ENCODE measurements at places on chromosomes 11 and 22. TPM values are rescaled to one million over a fixed set of nuclear protein-coding genes. Genes with fewer than 3 reads are reported as not detected.

GRCh38 chr11:128194216-128194615 is 393.1 kb downstream of the ETS1 start:
- no peak for DNase-seq

- DNase-seq, result peak; percentile 6
Observed at GRCh38 chr11:120707098-120707497, 195.6 kb downstream of the GRIK4 start.

GRCh38 chr11:8020244-8020597 is 33.1 kb downstream of the EIF3F start:
- DNase-seq, result no peak

GRCh38 chr11:75578977-75579376 is 16.9 kb downstream of the SERPINH1 start:
- no peak for DNase-seq

DNA sequence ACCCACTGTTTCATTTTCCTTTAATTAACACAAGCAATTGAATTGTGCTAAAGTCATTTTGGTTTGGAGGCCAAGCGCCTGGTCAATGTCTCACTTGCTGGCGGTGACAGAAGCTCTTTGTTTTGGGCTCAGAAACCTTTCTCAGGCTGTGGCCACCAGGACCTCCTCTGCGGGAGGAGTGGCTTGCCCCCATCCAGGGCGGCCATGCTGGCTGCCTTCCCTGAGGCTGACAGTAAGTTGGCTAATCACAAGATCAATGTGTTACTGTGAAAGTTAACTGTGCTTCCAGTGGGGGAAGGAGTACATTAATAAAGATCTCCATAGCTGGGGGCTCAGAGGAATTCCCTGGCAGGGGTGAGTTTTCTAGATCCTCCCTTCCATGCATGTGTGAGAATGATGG is 1074.5 kb downstream of the NTM start:
- DNase-seq, result no peak

DNA sequence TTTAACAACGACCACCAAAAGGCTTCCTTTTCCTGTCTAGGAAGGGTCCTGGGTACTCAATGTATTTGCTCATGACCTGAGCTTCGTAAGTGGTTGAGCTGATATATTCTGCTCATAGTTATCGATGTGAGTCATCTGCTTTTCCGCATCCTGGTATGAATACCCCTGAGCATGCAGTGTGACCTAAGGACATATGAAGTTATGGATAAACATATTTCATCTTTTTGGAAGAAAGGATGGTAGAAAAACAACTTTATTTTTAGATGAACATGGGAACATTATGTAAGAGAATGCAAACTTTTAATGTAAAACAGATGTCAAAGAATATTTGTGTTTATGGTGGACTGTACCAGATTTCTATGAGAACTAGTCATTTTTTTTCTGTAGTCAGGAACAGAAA is 28.4 kb downstream of the TRPC6 start:
- no peak for DNase-seq

DNA sequence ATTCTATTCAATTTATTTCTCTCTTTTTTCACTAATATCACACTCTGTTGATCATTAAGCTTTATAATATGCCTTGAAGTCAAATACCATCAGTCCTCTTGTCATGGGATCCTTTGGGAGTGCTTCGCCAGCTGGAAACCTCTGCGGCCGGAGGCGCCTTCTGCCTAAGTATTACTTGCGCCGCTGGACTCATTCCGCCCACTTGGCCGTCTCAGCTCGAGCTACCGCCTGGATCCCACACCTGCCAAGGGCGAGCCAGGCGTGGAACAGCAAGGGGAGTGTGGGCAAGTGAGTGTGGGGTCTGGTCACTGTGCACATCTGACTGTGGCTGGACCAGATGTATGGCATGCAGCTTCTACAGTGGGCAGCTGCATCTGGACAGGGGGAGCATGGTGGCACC is 9.1 kb upstream of the MAP6 start:
- DNase-seq, result no peak

DNA sequence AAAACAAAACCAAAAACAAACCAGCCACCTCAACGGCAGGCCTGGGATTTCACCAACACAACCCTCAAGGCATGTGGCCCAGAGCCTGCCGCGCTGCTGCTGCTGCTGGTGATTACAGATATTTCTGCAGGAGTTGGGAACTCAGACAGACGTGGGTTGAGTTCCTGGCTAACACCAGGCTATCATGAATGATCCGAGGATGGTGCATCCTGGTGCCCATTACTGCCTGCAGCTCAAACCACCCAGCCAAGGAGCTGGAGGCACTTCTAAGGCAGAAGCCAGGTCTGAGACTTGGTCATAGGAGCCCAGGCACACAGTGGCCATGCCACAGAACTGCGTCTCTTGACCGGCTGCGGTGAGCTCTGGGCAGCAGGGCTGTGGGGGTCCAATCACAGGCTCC is 151.8 kb downstream of the MPPED1 start:
- no peak for DNase-seq

DNA sequence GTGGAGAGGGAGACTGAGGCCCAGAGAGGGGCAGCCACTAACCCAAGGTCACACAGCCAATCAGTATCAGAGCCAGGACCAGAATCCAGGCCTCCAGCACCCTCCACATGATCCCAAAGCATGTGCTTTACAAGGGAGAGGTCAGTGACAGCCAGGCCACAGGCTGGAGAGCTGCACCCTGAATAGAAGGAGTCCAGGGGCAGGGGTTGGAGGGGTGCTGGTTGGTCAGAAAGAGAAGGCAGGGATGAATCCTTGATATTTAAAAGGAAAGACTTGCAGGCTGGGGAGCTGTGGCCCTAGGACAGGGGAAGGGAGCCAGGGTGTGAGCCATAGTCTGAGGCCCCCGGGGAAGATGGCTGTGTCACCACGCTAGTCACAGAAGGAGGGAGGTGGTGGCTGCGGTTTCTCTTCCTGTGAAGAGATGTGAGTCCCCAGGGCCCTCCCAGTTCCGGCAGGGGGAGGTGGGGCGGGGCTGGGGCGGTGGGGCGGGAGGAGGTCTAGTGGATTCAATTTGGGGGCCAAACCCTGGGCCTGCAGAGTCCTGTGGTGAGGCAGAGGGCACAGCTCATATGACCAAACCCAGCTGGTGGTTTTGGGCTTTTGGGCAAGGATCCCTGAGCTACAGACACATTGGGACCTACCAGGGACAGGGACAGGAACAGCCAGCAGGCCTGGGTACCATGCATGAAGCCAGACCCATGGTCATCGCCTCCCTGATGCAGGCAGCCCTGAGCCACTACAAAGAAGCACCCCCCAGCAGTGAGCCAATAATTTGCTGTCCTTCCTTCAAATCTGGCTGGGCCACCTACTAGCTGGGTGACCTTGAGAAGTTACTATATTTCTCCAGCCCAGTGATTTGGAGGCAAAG is 14.0 kb downstream of the RAC2 start:
- no peak for DNase-seq

GRCh38 chr11:70038034-70038834 is 39.9 kb upstream of the ANO1 start:
- DNase-seq, result no peak

DNA sequence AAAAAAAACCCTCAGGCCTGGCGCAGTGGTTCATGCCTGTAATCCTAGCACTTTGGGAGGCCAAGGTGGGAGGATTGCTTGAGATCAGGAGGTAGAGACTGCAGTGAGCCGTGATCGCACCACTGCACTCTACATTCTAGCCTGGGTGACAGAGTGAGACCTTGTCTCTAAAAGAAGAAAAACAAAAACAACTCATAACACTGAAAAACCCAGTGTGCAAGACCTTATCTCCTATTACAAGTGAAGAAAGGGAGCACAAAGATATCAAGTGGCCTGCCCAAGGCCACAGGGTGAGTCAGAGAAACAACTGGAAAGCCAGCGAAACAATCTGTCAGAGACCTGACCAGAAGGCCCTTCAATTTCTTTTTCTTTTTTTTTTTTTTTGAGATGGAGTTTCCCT is 2.5 kb downstream of the TXN2 start:
- DNase-seq, result peak; percentile 92

- no peak for DNase-seq
Observed at GRCh38 chr22:35065183-35065582, 775 bp upstream of the ISX start.

- DNase-seq, result no peak
Observed at GRCh38 chr11:66879999-66880398, 23.1 kb downstream of the LRFN4 start.

GRCh38 chr11:57336111-57336666 is 497 bp upstream of the SSRP1 start:
- no peak for DNase-seq

DNA sequence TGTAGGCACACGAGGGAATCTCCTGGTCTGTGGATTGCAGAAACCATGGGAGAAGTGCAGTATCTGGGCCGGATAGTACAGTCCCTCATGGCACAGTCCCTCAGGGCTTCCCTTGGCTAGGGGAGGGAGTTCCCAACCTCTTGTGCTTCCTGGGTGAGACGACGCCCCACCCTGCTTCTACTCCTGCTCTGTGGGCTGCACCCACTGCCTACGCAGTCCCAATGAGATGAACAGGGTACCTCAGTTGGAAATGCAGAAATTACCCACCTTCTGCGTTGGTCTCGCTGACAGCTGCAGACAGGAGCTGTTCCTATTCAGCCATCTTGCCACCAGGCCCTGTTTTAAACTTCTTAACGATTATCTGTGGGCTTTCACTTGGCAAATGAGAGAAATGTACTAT is 157.2 kb upstream of the CARD18 start:
- DNase-seq, result peak; percentile 2

- peak; percentile 57 for DNase-seq
Observed at GRCh38 chr11:14320020-14320419, 39.0 kb downstream of the RRAS2 start.

RCOR2 gene
- 0.23 TPM for total RNA-seq

MFRP gene
- total RNA-seq, result not detected

GALR3 gene
- not detected for total RNA-seq

NPAS4 gene
- not detected for total RNA-seq

LYVE1 gene
- not detected for total RNA-seq

RFPL3 gene
- total RNA-seq, result not detected

Data from LHCN-M2 (cell line).